Muscle of leg (tissue), 16 donors: ENCODE measurements at places on chromosomes 5 and 9. TPM values are rescaled to one million over a fixed set of nuclear protein-coding genes. Genes with fewer than 3 reads are reported as not detected.

DNA sequence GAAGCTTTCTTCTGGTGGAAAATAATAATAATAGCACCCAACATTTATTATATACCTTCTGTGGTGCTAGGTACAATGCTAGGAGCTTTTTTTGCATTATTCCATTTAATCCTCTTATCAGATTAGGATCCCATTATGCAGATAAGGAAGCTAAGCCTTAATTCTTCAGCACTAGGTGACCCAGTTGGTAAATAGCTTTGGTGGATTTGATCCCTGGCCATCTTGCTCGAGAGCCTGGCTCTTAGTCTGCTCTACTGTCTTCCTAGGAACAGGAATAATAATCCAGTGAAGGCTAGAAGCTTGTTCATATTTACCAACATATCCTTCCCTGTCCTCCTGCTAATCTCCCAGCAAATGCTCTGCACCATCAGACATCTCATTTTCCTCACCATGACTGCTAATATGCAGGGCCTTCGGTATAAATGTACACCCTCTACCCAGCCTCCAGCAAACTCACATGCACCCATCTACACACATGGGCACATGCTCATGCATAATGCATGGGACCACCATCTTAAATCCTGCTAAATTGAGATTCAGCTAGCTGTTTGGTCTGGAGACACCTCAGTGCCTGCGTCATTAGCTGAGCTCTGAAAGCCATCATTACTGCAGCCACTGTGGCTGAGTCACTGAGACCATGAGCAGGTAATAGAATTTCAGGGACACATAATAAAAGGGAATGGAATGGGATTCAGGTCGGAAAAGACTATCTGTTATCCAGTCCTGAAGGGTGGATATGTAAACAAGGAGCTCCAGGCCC is 87.5 kb downstream of the TRIM32 start:
- H3K27me3 ChIP-seq, result no peaks in the 10 kb centered on the region
- H3K27ac ChIP-seq, result no peak overlapping the region
- H3K36me3 ChIP-seq, result no peaks in the 10 kb centered on the region
- H3K4me1 ChIP-seq, result no peaks in the 10 kb centered on the region

DNA sequence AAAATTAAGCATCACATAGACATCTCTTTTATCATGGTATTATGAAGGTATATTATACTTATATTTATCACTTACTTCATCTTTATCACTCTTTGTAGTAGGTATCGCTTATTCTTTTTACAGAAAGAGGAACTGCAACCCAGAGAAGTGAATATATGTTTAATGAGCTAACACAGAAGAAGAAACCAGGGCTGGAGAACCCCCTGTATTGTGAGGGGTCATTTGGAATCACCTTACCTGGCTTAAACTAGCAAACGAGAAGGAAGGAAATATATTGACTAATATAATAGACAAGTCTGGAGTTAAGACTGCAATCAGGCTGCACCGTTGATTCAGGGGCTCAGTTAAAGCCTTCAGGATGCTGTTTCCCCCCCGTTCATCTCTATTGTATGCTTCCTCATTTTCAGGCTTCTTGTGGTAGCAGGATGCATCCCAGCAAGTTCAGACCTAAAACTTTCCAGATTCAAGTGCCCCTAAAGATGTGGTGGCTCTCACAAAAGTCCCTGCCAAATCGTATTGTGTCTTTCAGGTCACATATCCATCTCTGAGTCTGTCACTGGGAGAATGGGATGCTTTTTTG is 146.4 kb downstream of the GCNT1 start:
- peaks cover 5% of the 10 kb centered on the region for H3K4me1 ChIP-seq
- no peak overlapping the region for H3K4me3 ChIP-seq
- no peak for DNase-seq
- no peak overlapping the region for H3K27ac ChIP-seq
- H3K36me3 ChIP-seq, result no peaks in the 10 kb centered on the region

- H3K27ac ChIP-seq, result no peak overlapping the region
- no peaks in the 10 kb centered on the region for H3K27me3 ChIP-seq
- no peaks in the 10 kb centered on the region for H3K36me3 ChIP-seq
These were observed 354.0 kb upstream of the CLINT1 start for GRCh38 chr5:158212917-158213316.

DNA sequence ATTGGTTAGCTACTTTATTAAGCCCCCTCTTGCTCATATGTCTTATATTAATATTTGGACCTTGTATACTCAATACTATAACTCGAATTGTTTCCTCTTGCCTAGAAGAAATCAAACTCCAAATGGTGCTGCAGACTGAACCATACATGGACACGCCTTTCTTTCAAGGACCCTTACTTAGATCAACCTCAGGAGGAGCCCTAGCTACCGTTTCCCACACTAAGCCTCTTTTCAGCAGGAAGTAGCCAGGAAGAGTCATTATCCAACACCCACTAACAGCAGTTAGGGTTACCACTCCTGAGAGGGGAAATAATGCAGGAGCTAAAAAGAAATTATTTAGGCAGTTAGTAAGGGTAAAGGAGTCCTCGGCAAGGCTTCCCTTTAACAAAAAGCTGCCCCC is 243.8 kb upstream of the PUM3 start:
- DNase-seq, result no peak
- no peak overlapping the region for H3K4me3 ChIP-seq
- H3K27ac ChIP-seq, result no peak overlapping the region
- no peaks in the 10 kb centered on the region for H3K36me3 ChIP-seq
- H3K27me3 ChIP-seq, result no peaks in the 10 kb centered on the region
- H3K4me1 ChIP-seq, result no peaks in the 10 kb centered on the region

GRCh38 chr5:14415698-14416074 is 165.9 kb upstream of the OTULINL start:
- no peaks in the 10 kb centered on the region for H3K27me3 ChIP-seq
- H3K27ac ChIP-seq, result peak overlapping the region; percentile 26
- H3K4me3 ChIP-seq, result no peak overlapping the region
- peaks cover 53% of the 10 kb centered on the region for H3K4me1 ChIP-seq
- peaks cover 56% of the 10 kb centered on the region for H3K36me3 ChIP-seq

DNA sequence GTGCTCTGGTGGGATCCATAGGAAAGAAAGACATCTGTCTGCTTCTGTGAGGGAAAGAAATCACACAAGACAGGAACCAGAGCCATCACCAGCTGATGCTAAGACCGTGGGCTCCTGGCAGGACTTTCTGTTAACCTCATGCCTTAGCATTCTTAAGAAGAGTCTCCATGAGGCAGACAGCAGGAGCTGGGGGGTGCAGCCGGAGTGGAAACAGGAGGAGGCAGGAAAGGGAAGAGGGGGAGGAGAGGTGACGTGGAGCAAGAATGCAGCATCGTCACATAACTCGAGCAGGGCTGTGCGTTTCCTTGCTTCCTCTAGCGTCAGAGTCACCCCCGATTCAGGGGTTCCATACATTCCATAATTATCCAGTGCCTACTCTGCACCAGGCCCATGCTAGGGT is 53.6 kb downstream of the ERGIC1 start:
- peaks cover 36% of the 10 kb centered on the region for H3K4me1 ChIP-seq
- peaks cover 24% of the 10 kb centered on the region for H3K36me3 ChIP-seq
- DNase-seq, result peak; percentile 89
- peak overlapping the region; percentile 91 for H3K27ac ChIP-seq
- no peak overlapping the region for H3K4me3 ChIP-seq

SLC6A7 gene
- 0.35 TPM for total RNA-seq
